ENCODE measurements at places on chromosomes 11 and 22.
A peak's percentile ranks its signal among the peaks of the same experiment; 100 is the strongest.

DNA sequence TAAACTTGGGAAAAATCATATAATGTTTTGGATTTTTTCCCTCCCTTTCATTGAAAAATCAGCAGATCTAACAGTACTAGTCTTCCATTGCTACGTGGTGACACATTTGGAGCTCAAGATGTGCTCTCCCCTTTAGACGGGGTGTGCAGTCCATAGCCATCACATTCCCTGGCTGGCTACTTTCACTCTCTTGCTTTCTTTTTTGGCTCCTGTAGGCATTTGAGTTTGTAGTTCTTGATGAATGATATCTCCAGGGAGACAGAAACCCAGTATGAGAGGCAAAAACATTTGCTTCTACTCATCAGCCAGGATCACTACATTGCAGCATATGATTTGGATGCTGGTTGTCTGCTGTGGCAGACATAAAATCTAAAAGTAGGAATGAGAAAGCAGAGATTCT lies 12.1 kb downstream of the CCDC81 start:
- no peak for DNase-seq
- no peak overlapping the region for H3K4me3 ChIP-seq
- H3K27ac ChIP-seq: no peak overlapping the region
- H3K4me1 ChIP-seq: no peaks in the 10 kb centered on the region

DNA sequence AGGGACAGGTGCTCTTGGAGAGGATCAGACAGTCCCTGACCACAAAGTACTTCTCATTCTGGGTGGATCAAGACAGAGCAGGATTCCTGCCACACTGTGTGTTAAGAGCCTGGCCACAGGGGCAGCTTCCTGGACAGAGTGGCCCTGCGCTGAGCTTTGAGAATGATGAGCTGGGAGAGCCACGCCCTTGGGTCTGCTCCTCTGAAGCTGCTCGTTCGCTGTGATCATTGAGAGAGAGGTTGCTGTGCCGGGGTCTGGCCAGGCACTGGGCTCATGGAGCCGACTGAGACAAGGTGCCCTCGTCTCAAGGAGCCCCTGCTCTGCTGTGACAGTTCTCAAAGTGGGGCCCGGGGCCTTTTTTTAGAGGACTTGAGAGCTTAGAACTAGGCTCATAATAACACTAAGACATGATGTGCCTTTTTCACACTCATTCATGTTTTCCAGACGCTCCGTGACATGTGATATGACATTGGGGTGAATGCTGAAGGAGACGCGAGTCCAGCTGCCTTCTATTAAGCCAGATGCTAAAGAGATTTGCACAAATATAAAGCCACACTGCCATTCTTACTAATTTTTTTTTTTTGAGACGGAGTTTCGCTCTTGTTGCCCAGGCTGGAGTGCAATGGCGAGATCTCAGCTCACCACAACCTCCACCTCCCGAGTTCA lies 1.6 kb upstream of the MFRP start:
- H3K4me3 ChIP-seq: no peak overlapping the region
- H3K4me1 ChIP-seq: peaks cover 9% of the 10 kb centered on the region
- no peak for DNase-seq
- H3K27ac ChIP-seq: no peak overlapping the region

- no peaks in the 10 kb centered on the region for H3K27me3 ChIP-seq
- H3K4me3 ChIP-seq: no peak overlapping the region
- H3K36me3 ChIP-seq: peaks cover 2% of the 10 kb centered on the region
- no peaks in the 10 kb centered on the region for H3K4me1 ChIP-seq
Measured at GRCh38 chr11:1174441-1175370, 17.0 kb downstream of the MUC5AC start.

DNA sequence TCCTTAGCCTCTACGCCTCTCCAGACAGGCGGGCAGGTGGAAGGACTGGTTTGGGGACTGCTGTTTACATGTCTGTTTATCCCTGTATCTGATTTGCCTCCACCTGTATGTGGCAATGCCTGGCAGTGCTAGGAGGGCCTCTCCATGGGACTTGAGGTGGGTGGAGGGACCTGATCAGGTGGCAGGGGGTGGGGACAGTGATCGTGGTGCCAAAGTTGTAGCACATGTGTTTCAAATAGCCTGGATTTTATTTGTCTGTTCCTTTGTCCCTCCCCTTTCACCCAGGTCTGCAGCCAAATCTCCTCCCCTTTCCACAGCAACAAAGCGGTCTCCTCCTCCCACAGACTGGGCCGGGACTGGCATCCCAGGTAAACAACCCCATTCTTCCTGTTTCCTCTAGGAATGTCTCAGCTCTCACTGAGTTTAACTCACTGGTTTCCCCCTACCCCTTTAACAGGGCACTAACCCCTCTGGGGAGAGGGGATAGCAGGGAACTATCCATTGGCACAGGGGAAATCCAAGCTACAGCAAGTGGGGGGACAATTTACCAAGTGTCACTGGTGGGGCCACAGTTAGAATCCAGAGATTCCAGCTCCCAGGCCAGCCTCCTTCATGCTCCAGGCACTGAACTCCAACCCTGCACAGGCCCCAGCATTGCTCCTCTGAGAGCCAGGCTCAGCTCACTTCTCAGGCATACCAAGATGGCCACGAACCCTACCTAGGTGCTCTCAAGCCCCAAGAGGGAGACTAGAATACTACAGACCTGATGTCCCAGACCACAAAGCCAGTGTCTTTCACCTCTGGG lies 22.9 kb upstream of the TLCD5 start:
- no peaks in the 10 kb centered on the region for H3K36me3 ChIP-seq
- H3K27me3 ChIP-seq: peaks cover 59% of the 10 kb centered on the region
- no peak for DNase-seq
- H3K27ac ChIP-seq: no peak overlapping the region
- H3K4me1 ChIP-seq: peaks cover 9% of the 10 kb centered on the region

- H3K27ac ChIP-seq: peak overlapping the region; percentile 47
- H3K4me1 ChIP-seq: peaks cover 73% of the 10 kb centered on the region
- H3K4me3 ChIP-seq: no peak overlapping the region
- H3K27me3 ChIP-seq: no peaks in the 10 kb centered on the region
- DNase-seq: no peak
Measured at GRCh38 chr11:128315933-128316332, 271.4 kb downstream of the ETS1 start.

DNA sequence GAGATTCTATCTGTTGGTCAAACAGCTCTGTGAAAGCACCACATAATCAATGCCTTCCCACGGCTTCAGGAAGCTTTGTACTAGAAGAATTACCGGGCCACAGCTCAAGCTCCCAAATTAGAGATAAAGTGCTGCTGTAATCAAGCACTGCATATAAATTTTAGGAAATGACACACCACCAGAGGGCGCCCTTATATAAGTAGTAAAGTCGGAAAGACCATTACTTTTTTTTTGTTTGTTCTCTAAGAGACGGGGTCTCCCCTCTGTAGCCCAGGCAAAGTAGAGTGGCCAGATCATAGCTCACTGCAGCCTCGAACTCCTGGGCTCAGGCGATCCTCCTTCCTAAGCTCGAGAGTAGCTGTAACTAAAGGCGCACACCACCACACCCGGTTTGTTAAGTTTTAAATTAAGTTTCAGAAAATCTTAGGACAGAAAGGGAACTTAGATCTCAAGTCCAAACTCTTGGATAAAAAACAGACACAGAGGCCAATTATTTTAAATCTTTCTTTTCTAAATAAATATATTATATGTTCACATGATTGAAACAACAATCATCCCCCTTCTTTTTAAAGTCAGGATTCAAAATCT lies 32.6 kb downstream of the PRCP start:
- peaks cover 10% of the 10 kb centered on the region for H3K4me1 ChIP-seq
- DNase-seq: peak; percentile 82
- H3K36me3 ChIP-seq: no peaks in the 10 kb centered on the region
- H3K4me3 ChIP-seq: no peak overlapping the region
- H3K27ac ChIP-seq: peak overlapping the region; percentile 13

DNA sequence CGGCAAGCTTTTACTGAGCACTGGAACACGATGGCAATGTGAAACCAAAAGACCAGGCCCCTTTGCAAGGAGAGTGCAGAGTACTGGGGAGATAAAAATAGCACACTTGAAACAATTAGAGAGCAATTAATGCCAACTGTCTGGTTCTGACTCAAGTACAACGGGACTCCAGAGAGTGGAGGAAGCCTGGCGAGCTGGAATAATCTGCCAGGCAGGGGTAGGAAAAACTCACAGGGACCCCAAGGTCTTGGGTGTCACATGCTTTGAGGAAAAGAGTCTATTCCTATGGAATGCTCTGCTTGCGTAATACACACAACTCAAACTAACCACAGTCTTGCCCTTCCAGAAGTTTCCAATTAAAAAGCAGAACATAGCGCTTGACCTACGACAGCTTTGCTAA lies 113.0 kb upstream of the CLMP start:
- no peak overlapping the region for H3K27ac ChIP-seq
- no peaks in the 10 kb centered on the region for H3K27me3 ChIP-seq
- no peak for DNase-seq
- no peak overlapping the region for H3K4me3 ChIP-seq

DNA sequence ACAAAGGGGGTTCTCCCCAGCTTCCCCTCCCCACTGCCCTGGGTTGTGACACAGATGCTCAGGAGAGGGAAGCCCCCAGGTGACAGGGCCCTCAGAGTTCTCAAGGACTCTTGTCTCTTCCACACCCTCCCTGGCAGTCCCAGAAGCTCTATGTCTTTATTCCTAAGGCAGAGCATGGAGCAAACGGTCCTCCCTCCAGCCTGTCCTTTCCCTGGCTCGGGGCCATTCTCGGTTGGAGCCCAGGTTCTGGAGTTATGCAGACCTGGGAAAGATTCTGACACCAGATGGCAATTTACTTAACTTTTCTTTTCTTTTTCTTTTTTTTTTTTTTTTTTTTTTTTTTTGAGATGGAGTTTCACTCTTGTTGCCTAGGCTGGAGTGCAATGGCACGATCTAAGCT lies 186.6 kb downstream of the CEP164 start:
- H3K4me1 ChIP-seq: no peaks in the 10 kb centered on the region
- no peaks in the 10 kb centered on the region for H3K36me3 ChIP-seq
- no peak for DNase-seq
- no peaks in the 10 kb centered on the region for H3K27me3 ChIP-seq

DNA sequence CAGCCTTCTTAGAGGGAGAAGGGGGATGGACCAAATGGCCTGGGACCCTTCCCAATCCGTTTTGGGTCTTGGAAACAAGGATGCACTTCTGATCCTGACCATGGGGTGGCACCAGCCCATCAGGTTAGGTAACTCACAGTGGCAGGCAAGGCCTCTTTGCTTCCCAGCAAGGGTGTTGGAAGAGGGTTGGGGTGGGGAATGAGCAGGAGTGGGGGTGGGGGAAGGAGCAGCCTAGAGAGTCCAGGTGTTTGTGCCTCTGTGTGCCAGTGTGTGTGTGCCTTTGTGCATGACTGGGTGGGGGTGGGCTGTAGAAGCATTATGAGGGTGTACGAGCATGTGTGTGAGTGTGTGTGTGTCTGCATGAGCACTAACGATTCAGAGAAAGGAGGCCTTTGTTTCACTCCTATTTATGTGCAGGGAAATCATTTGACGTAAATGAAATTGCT lies 213.1 kb downstream of the INSC start:
- no peak overlapping the region for H3K4me3 ChIP-seq
- H3K27ac ChIP-seq: no peak overlapping the region
- no peak for DNase-seq
- no peaks in the 10 kb centered on the region for H3K27me3 ChIP-seq

DNA sequence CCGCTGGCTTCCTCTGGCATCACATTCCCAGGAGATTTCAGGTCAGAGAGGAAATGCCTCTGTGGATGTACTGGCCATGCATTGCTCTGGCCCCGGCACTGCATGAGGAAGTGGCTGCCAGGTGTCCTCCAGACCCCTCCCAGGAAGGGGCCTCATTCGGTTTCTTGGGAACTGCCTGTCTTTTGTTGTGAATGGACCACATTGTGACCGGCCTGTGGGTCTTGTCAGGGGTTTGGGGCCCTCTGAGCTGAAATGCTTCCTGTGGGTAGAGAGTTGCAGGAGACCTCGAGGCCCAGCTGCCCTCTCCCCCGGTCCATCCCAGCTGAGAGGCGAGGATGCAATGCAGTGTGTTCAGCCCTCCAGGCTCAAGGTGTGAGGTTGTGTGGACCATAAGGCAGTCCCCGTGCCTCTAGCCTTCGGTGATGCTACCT lies 18.8 kb upstream of the ST3GAL4 start:
- peak overlapping the region; percentile 67 for H3K27ac ChIP-seq
- DNase-seq: no peak
- no peaks in the 10 kb centered on the region for H3K27me3 ChIP-seq
- H3K4me3 ChIP-seq: no peak overlapping the region

GRCh38 chr11:119578521-119579191 lies 150.3 kb downstream of the NECTIN1 start:
- no peak overlapping the region for H3K27ac ChIP-seq
- no peaks in the 10 kb centered on the region for H3K4me1 ChIP-seq
- DNase-seq: no peak
- peaks cover 38% of the 10 kb centered on the region for H3K27me3 ChIP-seq

- peak; percentile 95 for DNase-seq
- peaks cover 61% of the 10 kb centered on the region for H3K4me1 ChIP-seq
- peak within 1 kb of the TSS; percentile 98 for H3K27ac ChIP-seq
- peak within 1 kb of the TSS; percentile 87 for H3K4me3 ChIP-seq
Measured at GRCh38 chr11:102452461-102453301, at the start of gene TMEM123. TMEM123 (minus strand) TSS chr11:102452765; CDS start chr11:102452623, 142 bp downstream.

DNA sequence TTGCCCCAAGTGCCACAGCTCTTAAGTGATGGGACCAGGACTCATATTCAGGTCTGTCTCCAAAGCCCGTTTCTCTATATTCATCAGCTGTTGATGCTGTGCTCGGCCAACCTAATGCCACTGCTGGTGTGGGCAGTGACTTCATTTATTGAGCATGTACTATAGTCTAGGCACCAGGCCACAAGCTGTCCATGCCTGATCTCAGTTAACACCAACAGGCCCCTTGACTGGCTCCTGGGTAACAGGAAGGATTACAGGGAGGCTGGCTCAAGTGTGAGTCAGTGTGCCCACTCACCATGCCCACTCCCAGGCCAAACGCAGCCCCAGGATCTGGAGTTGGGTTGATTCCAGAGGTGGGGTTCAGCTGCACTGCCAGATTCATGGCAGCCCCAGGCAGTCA lies 8.6 kb upstream of the CRYBB2 start:
- DNase-seq: no peak
- H3K27me3 ChIP-seq: peaks cover 5% of the 10 kb centered on the region
- no peak overlapping the region for H3K27ac ChIP-seq
- no peaks in the 10 kb centered on the region for H3K4me1 ChIP-seq
- H3K4me3 ChIP-seq: no peak overlapping the region

- no peak overlapping the region for H3K4me3 ChIP-seq
- H3K27ac ChIP-seq: no peak overlapping the region
- no peaks in the 10 kb centered on the region for H3K4me1 ChIP-seq
- DNase-seq: no peak
- H3K36me3 ChIP-seq: peaks cover 20% of the 10 kb centered on the region
- H3K27me3 ChIP-seq: no peaks in the 10 kb centered on the region
Measured at GRCh38 chr11:121048464-121049233, 24.7 kb downstream of the TBCEL start.

- DNase-seq: no peak
- peaks cover 12% of the 10 kb centered on the region for H3K4me1 ChIP-seq
- H3K27me3 ChIP-seq: no peaks in the 10 kb centered on the region
- no peak overlapping the region for H3K27ac ChIP-seq
- no peaks in the 10 kb centered on the region for H3K36me3 ChIP-seq
Measured at GRCh38 chr11:111697933-111698371, 68.2 kb downstream of the PPP2R1B start.

- DNase-seq: peak; percentile 39
- no peak overlapping the region for H3K4me3 ChIP-seq
- peaks cover 27% of the 10 kb centered on the region for H3K4me1 ChIP-seq
- H3K36me3 ChIP-seq: peaks cover 2% of the 10 kb centered on the region
- no peaks in the 10 kb centered on the region for H3K27me3 ChIP-seq
- no peak overlapping the region for H3K27ac ChIP-seq
Measured at GRCh38 chr11:199782-200181, 6.9 kb downstream of the SCGB1C1 start.

Data from activated CD8-positive, alpha-beta memory T cell treated with anti-CD3 and anti-CD28 coated beads, Interleukin-2, amount 10 ng/mL, durations not matched to agents 7 days and 5 days (primary cell).